Activated T-helper 1 cell treated with anti-CD3 and anti-CD28 coated beads, Interleukin-12 subunit alpha, Interleukin-12 subunit beta, Interleukin-2, Interleukin-4 antibody, amounts not matched to agents 30 ng/mL and 10 ng/mL and 1 ng/mL, durations not matched to agents 14 hours and 24 hours and 36 hours (primary cell): ENCODE measurements at places on chromosomes 16 and 17.

DNA sequence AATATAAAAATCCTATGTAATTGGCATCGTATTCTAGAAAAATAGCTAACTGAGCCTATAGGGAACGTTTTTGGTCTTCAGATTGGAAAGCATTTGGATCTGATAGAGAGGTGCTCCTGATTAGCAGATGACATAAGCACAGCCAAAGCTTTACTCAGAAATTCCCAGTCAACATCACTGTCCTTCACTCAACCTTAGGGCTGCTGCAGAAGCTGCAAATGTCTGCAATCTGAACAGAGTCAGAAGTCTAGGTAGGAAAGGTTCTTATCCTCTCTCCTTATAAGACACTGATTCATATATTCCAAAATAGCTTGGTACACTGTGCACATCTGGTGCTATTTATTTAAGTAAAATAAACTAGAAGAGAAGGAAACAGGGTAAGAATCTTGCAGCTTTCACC is 19.2 kb downstream of the STRADA start:
- no peak for DNase-seq
- H3K4me1 ChIP-seq: no peaks in the 10 kb centered on the region
- H3K27me3 ChIP-seq: no peaks in the 10 kb centered on the region
- H3K4me3 ChIP-seq: no peak overlapping the region
- peaks cover 31% of the 10 kb centered on the region for H3K36me3 ChIP-seq

DNA sequence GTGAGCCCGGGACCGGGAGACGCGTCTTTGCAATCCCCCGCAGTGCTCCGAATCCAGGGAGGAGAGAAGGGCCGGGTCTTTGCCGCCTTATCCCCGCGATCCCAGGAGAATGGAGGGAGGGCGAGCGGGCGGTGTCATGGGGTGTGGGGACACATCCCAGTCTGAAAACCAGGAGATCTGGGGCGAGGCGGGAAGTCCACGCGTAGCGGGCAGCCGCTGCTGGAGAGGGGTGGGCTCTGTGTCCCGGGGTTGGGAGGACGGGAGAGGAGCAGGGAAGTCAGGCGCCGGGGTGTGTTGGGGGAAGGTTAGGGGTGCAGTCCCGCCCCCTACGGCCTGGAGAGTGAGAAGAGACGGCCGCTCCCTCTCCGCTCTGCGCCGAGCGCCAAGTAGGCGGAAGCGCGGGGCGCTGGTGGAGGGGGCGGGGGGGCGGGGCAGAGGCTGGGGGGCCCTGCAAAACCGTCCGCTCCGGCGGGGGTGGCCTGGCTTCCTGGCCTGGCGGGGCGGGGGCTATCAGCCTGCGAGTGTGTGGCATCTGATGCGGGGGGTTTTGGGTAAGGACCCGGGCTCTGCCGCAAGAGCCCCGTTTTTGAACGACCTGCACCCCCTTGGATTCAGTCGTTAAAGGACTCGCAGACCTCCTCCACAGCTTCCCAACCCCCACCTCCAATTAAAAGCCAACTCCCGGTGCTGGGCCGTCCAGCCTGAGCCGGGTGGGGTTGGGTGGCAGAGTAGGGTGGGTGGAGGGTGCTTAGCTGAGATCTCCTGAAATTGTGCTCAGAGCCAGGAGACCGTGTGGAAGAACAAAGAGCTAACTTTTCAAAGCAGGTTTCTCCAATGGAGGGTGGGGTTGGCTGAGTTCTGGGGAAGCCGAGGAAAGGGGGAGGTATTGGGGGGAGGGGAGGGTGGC is 654 bp downstream of the LASP1 start:
- peaks cover 61% of the 10 kb centered on the region for H3K4me1 ChIP-seq
- H3K27me3 ChIP-seq: no peaks in the 10 kb centered on the region
- peak overlapping the region; percentile 95 for H3K4me3 ChIP-seq
- peak overlapping the region; percentile 94 for H3K27ac ChIP-seq
- DNase-seq: peak; percentile 66
- H3K36me3 ChIP-seq: peaks cover 9% of the 10 kb centered on the region

DNA sequence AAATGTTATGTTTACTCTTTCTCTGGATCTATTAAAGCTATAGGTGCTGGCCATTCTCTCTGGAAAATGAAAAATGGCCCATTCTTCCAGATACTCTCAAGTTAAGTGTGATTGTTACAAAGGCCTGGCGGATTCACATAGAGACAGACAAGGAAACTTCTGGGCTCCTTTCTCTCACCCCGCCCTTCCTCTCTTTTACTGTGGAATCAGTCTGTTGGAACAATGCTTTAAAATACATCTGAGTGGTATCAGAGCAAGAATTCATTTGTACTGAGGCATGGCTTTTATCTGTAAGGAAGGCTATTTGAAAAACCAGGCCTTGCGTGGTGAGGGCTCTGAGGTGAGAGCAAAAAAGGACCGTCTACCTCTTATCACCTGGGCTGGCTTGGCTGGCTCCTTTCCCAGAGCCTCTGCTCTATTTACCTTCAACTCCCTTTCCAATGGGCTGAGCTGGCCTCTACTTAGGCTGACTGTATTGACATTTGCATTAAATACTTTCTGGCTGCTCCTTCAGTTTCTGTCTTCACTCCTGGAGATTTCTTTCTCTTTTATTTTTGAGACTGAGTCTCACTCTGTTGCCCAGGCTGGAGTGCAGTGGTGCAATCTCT is 274.0 kb downstream of the PHKB start:
- no peak overlapping the region for H3K4me3 ChIP-seq
- H3K36me3 ChIP-seq: no peaks in the 10 kb centered on the region
- no peak overlapping the region for H3K27ac ChIP-seq
- H3K27me3 ChIP-seq: peaks cover 2% of the 10 kb centered on the region

GRCh38 chr17:69874175-69874670 is 200.8 kb upstream of the KCNJ16 start:
- H3K27me3 ChIP-seq: no peaks in the 10 kb centered on the region
- no peaks in the 10 kb centered on the region for H3K36me3 ChIP-seq
- H3K27ac ChIP-seq: no peak overlapping the region

GRCh38 chr16:50102051-50102746 is 36.4 kb downstream of the HEATR3 start:
- no peak overlapping the region for H3K4me3 ChIP-seq
- H3K4me1 ChIP-seq: peaks cover 18% of the 10 kb centered on the region
- DNase-seq: no peak
- H3K36me3 ChIP-seq: peaks cover 39% of the 10 kb centered on the region
- H3K27me3 ChIP-seq: no peaks in the 10 kb centered on the region
- H3K27ac ChIP-seq: peak overlapping the region; percentile 75

- no peak for DNase-seq
- no peak overlapping the region for H3K4me3 ChIP-seq
- H3K4me1 ChIP-seq: no peaks in the 10 kb centered on the region
- H3K27ac ChIP-seq: no peak overlapping the region
- H3K27me3 ChIP-seq: peaks cover 8% of the 10 kb centered on the region
Measured at GRCh38 chr16:48471435-48471834, 86.2 kb upstream of the SIAH1 start.

- no peaks in the 10 kb centered on the region for H3K36me3 ChIP-seq
- H3K27me3 ChIP-seq: peaks cover 51% of the 10 kb centered on the region
- peaks cover 16% of the 10 kb centered on the region for H3K4me1 ChIP-seq
- H3K4me3 ChIP-seq: no peak overlapping the region
Measured at GRCh38 chr17:74635418-74635817, 11.9 kb upstream of the CD300E start.

DNA sequence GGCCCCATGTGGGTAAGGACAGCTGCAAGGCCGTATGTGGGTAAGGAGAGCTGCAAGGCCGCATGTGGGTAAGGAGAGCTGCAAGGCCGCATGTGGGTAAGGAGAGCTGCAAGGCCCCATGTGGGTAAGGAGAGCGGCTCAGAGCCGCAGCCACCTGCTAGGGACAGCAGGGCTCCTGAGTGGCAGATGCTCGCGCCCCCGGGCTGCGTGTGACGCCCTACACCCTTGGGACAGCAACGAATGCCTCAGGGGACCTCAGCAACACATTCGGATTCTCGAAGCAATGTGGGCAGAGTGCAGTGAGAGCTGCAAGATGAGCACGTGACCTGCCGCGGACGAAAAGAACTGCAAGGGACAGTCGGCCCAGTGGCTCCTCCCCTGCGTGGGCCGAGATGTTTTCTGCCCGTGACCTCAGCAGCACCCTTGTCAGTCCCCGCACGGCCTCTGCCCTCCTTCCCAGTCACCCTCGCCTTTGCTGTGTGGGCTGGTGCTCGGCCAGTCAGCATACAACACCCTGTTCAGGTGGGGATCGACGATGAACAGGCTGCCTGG is 9.6 kb upstream of the SLC38A8 start:
- no peaks in the 10 kb centered on the region for H3K4me1 ChIP-seq
- H3K4me3 ChIP-seq: no peak overlapping the region
- H3K27ac ChIP-seq: no peak overlapping the region
- H3K36me3 ChIP-seq: peaks cover 32% of the 10 kb centered on the region
- DNase-seq: no peak

DNA sequence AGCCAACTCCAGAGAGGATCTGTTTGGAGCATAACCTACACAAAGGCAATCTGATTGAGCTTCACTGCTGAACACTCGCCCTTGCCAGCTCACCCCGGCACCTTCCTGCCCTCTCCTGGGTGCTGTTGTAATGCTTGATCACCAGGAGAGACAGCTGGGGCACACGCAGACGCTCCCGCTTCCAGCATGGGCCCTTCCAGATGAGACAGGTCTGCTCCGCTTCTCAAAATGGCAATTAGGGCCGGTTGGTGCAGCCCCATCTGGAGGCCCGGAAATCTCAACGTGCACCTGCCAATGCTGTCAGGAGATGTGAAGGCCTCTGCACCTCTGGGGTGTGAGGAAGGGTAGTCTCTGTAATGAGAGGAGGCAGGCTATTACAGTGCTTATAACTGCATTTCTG is 206.1 kb downstream of the ABCC12 start:
- H3K27me3 ChIP-seq: no peaks in the 10 kb centered on the region
- H3K27ac ChIP-seq: no peak overlapping the region
- H3K4me3 ChIP-seq: no peak overlapping the region
- H3K4me1 ChIP-seq: no peaks in the 10 kb centered on the region
- no peaks in the 10 kb centered on the region for H3K36me3 ChIP-seq

DNA sequence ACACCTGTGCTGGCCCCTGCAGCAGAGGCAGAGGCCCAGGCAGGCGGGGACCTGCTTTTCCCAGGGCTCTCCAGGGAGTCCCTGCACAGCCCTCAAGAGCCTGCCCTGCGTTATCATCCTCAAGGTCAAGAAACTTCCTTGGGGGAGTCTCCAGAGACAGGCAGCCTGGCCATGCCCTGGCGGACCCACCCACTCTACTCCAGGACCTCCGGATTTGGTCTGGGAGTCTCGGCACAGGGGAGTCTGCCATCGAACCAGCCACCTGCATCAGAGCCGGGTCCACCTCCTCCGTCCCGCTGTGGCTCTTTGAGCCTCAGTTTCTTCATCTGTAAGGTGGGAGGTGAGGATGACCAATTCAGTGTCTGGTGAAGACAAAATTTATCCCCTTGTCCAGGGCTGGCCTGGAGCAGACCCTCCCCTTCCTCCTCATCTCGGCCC is 75.3 kb upstream of the TNRC6C start:
- H3K4me1 ChIP-seq: peaks cover 69% of the 10 kb centered on the region
- peaks cover 29% of the 10 kb centered on the region for H3K27me3 ChIP-seq
- H3K36me3 ChIP-seq: peaks cover 6% of the 10 kb centered on the region
- DNase-seq: no peak

DNA sequence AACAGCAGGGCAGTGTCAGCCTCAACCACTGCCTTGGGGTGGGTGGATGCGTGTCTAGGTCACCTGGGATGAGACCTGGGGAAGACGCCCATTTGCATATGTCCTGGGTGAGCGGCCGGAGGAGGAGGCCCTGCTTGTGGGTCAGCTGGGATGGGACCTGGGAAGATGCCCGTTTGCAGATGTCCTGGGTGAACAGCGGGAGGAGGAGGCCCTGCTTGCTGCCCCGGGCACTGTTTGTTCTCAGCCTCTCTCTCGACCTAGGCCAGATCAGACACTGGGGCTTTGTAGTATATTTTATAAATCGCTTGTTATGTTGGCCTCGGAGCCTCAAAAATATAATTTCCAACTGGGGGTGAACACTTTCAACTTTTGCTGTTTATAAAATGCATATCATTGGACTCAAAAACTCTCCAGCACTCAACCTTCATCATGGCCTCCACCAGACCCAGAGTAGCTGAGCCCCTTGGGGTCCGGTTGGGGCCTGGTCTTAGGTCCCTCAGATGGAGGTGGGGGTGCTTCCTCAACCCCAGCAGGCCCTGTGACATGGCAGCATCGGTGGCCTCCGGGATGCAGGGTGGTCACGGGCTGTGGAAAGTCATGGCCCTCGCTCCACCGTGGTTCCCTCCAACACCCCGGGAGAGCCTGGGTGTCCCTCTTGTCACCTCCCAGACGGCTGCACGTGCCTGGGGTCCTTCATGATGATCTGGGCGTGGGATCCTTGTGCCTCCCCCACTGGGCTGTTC is 17.3 kb downstream of the DBNDD1 start:
- H3K27me3 ChIP-seq: no peaks in the 10 kb centered on the region
- no peak overlapping the region for H3K4me3 ChIP-seq
- DNase-seq: no peak
- no peaks in the 10 kb centered on the region for H3K4me1 ChIP-seq
- no peak overlapping the region for H3K27ac ChIP-seq

DNA sequence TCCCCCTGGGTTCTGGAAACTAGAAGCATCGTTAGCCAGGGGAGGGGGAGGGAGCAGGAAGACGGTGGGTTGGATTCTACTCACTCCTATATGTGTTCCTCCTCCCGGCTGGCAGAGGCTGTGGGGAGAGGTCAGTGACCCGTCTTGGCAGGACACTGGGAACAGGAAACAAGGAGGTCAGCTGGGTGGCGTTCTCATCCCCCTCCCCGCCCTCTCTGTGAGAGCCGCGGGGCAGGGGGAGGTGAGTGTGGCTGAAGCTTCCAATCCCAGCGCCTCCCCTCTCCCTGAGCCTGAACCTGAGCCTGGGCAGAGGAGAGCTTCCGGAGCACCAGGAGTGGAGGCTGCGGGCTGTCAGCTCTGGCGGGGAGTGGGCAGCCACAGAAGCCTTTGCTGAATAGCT is 12.5 kb downstream of the GPRC5C start:
- H3K36me3 ChIP-seq: peaks cover 2% of the 10 kb centered on the region
- DNase-seq: no peak
- H3K27me3 ChIP-seq: no peaks in the 10 kb centered on the region
- no peak overlapping the region for H3K4me3 ChIP-seq
- no peaks in the 10 kb centered on the region for H3K4me1 ChIP-seq

GRCh38 chr16:20676837-20677236 is 20.6 kb downstream of the ACSM1 start:
- H3K4me1 ChIP-seq: peaks cover 24% of the 10 kb centered on the region
- DNase-seq: no peak
- H3K4me3 ChIP-seq: no peak overlapping the region
- H3K27ac ChIP-seq: no peak overlapping the region
- H3K27me3 ChIP-seq: no peaks in the 10 kb centered on the region

DNA sequence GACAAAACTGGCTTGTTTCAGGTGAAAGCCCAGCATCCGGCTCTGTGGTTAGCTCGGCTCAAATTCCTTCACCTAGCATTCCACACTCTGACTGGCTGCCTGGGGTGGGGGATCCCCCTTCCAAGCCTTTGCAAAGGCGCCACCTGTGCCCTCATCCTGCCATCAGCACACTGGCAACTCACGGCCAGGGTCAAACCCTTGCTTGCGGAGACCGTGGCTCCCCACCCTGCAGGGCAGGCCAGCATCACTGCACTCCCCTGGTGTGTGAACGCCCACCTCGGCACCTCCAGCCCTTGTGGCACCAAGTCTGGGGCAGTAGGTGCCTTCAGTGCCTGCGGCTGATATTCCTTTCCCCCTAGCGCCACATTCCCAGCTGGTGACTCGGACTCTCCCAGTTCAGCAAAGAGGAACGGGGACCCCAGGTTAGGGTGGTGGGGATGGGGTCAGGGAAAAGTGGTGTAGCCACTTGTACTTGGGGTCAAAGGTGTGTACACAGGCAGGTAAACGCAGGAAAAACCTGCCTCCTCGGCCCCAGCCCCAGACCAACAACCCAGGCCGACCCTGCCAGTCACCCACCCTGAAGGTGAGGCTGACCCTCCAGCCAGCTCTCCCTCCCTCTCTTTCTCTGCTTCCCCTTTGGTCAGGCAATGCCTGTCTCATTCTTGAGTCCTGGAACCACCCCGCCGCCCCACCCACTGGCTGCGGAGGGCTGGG is 1.1 kb downstream of the FLII start:
- H3K4me3 ChIP-seq: peak overlapping the region; percentile 99
- no peak for DNase-seq
- H3K4me1 ChIP-seq: peaks cover 31% of the 10 kb centered on the region
- no peaks in the 10 kb centered on the region for H3K27me3 ChIP-seq
